NCI-H1105 (cell line): ENCODE measurements at places on chromosomes 1 and 21.

DNA sequence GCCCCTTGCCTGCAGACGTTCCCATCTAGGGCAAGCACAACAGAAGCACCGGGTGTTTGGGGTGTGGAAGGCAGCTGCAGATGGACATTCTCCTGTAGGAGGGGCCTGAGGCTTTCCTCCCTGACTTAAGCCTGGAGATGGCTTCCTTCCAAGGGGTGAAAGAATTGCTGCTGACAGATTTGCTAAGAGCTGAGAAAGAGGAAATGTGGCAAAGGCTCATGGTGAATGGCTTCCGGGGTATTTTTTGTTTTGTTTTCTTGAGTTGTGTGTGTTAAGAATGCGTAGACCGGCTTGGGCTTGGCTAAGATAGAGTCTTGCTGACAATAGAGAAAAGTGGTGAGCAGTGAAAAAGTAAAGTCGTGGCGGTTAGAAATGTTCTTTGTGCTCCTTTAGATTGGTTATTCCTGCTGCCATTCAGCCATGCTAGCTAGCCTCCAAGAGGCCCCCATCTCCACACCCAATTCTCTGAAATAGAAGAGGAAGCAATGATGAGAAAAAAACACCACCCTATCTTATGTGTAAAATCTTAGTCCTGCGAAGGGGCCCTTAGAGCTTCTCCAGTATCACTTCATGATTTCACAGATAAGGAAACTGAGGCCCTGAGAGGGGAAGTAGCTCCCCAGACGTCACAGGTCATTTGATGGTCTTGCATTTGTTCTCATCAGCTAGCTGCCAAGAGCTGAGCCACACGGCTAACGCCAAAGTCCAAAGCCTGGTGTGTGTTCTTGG, 36.9 kb downstream of the EIF2D start:
- no peak for DNase-seq

GRCh38 chr1:29620631-29621030, 384.3 kb downstream of the PTPRU start:
- no peak for DNase-seq

DNA sequence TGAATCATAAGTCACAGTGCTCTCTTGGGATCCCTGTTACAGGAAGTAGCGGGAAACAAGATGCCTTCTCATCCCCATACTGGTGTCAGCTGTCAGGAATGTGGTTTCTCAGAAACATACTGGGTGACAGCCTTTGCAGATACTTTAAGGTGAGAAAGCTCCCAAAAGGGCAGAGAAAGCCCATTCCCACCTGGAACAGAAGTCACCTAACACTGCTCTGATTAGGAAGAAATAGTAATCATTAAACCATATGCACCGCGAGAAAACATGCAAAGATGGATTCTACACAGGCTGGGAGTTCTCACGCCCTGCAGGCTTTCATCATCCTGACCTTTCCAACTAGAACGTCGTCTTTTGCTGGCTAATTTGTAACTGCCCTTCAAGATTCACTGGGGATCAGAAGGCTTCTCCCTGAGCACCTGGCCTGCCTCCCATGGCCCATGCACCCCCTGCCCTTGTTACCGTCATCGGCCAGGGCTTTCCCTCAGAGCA, 46.2 kb upstream of the SLC44A3 start:
- DNase-seq = no peak

DNA sequence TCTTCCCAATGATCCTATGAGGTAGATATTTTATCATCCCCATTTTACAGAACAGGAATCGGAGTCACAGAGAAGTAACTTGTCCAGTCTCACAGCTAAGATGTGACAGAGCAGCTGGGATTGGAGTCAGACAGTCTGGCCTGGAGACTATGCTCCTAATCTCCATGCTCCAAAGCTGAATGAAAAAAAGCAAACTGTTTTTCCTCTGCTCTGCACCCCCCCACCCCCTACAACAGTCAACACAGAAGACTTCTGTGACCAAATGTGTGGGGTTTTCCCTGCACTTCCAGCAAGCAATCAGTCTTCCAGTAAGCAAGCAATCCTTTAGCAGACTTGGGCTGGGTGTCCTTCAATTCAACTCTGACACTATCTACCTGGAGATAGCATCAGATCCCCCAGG, 33.2 kb downstream of the KIRREL1 start:
- DNase-seq = no peak

DNA sequence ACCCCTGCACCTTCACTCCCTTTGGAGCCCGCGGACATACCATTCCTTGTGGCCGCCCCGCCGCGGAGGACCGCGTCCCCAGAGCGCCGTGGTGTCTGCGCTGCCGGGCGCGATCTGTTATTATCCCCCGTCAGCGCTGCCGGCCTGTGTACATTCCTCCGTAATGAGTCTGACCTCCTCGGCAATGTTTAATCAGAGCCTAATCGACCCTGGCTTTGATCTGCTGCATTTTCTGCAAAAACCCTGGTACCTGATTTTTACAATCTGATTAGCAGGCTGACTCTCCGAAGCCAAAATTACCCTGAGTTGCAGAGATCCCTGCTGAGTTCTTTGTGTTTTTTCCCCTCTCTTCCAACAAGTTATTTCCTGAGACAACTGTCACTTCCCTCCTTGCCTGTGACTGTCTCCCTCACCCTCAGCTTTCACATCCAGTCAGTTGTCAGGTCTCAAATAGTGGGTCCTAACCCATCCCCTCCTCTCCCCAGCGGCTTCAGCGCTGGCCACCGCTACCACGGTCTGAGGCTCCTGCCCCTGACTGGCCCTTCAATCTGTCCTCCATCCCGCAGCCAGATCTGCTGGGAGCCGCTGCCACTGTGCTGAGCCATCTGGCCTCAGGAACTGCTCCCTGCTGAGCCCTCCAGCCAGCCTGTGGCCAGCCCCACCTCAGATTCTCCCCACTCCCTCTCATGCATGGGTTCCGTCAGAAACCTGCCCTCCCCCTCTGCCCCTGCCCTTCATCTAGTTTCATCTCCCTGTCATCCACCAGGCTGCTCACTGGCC, 53.5 kb downstream of the GLIS1 start:
- DNase-seq = peak; percentile 3

GRCh38 chr1:2508751-2509150, 17.6 kb downstream of the PANK4 start:
- no peak for DNase-seq

DNA sequence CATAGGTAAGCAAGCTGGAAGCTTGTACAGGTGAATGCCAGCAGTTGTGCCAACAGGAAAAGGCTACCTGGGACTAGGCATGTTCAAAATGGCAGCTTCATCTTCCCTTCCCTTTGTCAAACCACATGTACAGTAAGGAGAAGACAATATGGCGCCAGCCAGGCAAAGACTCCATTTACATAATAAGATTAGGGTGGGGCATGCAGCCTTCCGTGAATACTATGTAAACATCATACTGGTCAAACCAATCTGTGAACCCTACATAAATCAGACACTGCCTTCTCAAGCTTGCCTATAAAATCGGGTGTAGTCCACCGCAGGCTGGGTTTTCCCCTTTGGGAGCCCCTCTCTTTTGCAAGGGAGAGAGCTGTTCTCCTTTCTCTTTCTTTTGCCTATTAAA, 24.6 kb downstream of the ATF3 start:
- DNase-seq = no peak

DNA sequence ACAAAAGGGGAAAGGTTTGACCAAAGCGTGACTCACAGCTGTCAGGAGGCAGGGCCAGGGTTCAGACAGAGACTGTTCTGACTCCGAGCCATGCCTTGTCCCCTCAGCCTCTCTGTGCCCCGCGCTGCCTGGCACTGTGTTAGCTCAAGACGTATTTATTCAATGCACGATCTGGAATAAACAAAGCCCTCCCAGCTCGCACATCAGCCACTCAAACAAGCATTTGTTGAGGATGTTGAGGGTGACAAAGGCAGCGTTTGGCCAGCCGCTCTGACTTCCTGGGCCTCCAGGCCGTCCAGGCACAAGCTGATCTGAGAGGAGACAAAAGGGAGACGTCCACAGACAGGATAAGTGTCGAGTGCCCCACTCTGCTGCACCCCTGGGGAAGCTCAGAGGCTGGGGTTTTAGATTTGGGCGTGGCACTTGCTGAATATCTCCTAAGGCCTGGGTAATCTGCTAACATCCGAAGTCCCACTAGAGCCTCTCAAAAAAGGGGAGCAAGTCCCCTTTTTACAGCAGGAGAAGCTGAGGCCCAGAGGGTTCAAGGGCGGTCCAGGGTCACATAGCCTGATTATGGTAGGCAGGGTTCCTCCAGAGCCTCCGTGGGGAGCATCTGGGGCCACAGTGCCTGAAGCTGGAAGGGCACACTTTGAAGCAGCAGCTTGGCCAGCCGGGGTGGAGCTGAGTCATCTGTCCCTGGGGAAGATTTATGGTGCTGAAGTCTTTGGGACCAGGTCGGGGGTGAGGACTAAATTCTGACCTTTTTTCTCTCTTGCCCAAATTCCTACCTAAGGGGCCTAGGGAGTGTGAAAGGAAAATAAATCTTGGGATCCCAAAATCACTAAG, 95.9 kb downstream of the SPSB1 start:
- no peak for DNase-seq

DNA sequence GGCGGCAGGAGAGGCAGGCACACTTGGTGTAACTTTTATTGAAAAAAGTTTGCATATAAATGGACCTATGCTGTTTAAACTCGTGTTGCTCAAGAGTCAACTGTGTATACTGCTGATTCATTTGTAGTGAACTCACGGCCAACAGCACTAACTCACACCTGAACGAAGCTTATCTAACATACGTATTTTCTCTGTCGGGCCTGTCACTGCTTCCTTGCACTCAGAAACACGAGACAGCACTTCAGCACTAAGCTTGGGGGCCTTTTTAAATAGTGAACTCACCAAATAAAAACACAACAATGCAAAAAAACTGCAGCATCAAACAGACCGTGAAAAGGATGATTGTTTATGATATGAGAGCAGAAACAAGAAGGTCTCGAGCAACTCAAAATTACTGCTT, 58.9 kb upstream of the NEK2 start:
- peak; percentile 50 for DNase-seq

- no peak for DNase-seq
These were observed 5.6 kb downstream of the SETDB1 start for GRCh38 chr1:150931773-150932172.

- DNase-seq = no peak
These were observed 110.4 kb upstream of the C21orf91 start for GRCh38 chr21:17929510-17929909.

- no peak for DNase-seq
These were observed 389.3 kb downstream of the CAMTA1 start for GRCh38 chr1:7174561-7174960.

- no peak for DNase-seq
These were observed 12.4 kb upstream of the ZNF691 start for GRCh38 chr1:42833981-42834380.

GRCh38 chr1:236774926-236775325, 20.2 kb upstream of the MTR start:
- DNase-seq = no peak

GRCh38 chr1:231240531-231240882, 505 bp upstream of the GNPAT start:
- no peak for DNase-seq

DNA sequence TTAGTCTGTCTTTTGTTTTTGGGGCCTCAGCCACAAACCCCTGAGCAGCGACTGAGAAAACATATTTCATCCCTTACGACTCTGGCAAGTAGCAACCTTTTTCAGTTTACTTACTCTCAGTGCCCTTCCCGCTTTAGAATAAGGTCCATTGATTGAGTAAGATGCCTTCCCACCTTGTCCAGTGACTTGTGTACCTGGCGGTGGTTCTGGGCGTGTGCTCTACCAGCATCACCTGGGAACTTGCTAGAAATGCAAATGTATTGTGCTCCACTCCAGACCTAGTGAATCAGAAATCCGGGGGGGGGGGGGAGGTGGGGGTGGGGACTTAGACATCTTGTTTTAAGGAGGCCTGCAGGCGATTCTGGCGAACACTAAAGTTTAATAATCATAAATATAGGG, 72.1 kb downstream of the S1PR1 start:
- no peak for DNase-seq

- no peak for DNase-seq
These were observed 22.8 kb upstream of the LBR start for GRCh38 chr1:225450491-225451191.

GRCh38 chr1:30919025-30919881, 10.7 kb upstream of the SDC3 start:
- DNase-seq = no peak

- DNase-seq = no peak
These were observed 91.7 kb downstream of the TPR start for GRCh38 chr1:186283374-186283773.

- no peak for DNase-seq
These were observed 2.0 kb downstream of the PIK3CD start for GRCh38 chr1:9653491-9654050.

DNA sequence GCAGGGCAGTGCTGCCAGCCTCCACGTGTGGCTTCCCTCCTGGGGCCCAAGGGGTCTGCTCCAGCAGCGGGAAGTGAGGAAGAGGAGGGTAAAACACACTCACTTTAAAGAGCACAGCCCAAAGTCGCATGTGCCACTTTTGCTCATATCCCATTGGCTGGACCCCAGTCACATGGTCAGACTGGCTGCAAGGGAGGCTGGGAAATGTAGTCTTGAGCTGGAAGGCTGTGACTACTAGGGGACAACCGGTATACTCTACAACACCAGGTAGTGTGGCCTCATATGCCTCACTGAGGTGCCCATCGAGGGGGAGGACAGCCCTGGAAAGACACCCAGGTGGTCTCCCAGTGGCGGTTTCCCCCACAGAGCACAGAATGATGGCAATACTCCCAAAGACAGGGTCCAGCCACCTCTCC, 45.2 kb downstream of the CAMK2N1 start:
- DNase-seq = peak; percentile 29

- no peak for DNase-seq
These were observed 10.6 kb downstream of the CDC14A start for GRCh38 chr1:100362821-100363466.

- DNase-seq = no peak
These were observed 171.0 kb downstream of the TGFBR3 start for GRCh38 chr1:91714867-91715381.

DNA sequence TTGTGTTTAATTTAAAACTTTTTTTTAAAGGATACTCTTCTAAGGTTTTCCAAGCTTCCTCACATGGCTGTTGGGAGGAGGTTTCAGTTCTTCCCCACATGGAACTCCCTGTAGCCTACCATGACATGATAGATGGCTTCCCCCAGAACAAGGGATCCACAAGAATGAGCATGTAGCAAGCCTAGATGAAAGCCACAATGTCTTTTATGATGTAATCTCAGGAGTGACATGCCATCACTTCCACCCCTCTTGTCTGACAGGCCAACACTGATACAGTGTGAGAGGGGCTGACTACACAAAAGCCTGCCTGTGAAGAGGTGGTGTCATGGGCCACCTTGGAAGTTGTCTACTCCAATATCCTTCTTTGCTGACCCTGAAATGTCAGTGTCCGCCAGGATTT, 32.0 kb downstream of the CD34 start:
- no peak for DNase-seq

GRCh38 chr1:221381910-221382623, 359.8 kb downstream of the DUSP10 start:
- DNase-seq = no peak

GRCh38 chr1:110210604-110211495, 736 bp downstream of the KCNC4 start:
- DNase-seq = peak; percentile 51
